ENCODE measurements at places on chromosomes 13 and 19.

- DNase-seq: no peak
Observed at GRCh38 chr19:44142059-44142433, 692 bp downstream of the ZNF234 start.

DNA sequence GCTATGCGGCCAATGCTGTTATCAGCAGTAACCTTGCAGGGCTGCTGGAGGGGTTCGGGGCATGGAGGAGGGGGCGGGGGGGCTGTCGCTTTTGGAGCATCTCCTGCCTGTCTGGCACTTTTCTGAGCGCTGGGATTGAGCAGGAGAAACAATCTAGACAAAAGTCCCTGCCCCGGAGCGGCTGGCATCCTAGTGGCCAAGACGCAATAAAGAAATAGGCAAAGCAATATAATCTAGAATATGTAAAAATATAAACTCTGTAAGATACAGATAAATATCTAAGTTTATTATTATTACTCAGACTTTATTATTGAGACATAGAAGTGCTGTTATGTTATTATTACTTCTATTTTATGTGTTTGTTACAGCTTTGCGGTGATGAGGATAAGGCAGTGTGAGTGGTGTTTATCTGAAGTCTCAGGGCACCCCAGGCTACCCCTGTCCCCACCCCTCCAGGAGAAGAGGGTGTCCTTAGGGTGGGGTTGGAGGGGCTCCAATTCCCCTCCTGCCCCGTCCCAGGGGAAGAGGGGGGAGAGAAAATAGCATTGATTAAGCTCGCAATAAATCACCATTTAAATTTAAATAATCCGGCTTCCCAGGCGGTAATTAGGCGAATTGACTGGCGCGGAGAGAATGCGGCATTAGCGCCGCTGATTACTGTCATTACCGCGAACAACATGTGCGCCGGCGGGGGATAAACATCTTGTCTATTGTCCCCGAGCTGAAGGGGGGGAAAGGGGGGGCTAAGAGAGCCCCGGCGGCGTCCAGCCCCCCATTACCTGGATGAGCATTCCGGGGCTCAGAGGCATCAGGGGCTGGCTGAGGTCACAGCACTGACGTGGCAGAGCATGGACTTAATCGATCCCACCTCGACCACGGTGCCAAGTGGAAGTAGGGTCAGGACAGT lies 3.2 kb downstream of the NPAS1 start:
- no peak for DNase-seq

DNA sequence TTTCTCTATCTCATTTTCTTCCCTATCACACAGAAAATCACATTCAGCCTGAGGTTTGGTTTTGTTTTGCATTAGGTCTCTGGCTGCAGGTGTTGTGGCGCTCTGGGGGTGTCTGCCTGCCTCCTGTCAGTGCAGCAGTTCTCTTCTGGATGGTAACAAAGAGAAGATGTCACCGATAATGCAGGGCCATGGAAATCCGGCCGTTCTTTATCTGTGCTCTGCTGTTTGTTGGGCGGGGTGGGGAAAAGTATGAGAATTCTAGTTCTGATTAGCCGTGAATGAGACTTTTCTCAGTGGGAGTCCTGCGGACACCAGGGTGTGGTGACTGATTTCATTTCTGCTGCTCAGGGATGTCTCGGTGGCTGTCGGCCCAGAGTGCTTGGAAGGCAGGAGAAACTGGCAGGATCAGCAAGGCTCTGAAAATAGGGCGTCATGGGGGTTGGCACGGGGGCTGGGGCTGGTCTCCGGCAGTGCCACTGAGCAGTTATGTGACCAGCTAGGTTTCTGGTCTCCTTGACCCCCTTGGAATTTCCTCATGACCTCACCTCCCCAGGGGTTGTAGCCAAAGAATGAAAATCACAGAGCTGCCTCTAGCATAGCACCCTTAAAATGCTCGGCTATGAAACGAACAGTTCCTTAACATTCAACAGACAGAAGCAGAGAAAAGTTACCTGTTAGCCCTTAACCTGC lies 5.0 kb downstream of the RNF113B start:
- DNase-seq: no peak

DNA sequence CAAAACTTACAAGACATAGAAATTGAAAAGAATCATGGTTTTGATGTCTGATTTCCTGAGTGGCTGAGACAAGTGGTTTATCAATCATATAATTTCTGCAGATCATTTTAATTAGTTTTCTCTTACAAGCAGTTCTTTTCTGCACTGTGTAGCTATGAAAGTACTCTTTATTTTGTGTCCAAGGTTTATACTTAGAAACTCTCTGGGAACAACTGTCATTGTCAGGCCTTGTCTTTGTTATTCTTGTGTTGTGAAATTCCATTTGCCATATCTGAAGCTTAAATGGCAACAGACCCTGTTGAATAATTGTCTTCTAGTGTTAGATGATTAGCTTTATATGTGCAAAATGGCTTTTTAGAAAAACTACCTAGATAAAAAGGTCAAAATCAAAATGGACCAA lies 312.1 kb downstream of the FGF14 start:
- no peak for DNase-seq

- no peak for DNase-seq
Observed at GRCh38 chr19:10193790-10194499, 808 bp downstream of the DNMT1 start.

DNA sequence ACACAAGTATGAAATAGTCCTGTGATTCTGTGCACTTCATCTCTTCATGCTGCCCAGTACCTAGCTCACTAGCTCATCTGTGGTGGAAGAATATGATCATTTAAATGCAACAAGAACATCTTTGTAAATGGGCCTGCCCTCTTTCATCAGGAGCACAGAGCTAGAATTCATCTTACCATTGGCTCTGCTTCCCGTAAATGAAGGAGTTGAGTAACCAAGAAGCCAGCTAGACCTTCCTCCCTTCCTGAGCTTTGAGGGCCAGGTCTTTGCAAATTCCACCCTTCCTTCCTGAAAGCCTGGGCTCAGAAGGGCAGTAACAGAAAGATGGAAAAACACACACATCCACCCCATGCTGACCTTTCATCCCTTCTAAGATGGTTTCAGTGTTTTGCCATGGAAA lies 82.0 kb downstream of the FRY start:
- no peak for DNase-seq

DNA sequence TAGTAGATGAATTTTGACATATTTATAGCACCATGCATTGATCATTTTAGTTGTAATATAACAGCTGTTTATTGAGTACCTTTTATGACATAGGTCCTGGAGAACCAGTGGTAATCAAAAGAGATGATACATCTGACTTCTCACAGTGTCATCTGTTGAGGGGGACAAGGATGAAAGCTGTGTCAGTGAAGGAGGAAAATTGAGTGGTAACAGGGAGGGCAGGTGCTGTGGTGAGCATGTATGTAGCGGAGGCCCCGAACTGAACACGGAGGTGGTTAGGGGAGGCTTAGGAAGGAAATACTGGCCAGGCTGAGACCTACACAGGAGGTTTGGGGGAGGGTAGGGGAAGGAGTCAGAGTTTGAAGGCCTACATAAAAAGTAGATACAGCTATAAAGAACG lies 199.7 kb downstream of the GGACT start:
- DNase-seq: no peak
